PC-3 (cell line): ENCODE measurements at places on chromosomes 3 and 15.

- no peak overlapping the region for H3K4me3 ChIP-seq
- H3K27ac ChIP-seq, result no peak overlapping the region
- no peak for DNase-seq
- H3K4me1 ChIP-seq, result peaks cover 17% of the 10 kb centered on the region
- H3K36me3 ChIP-seq, result peaks cover 9% of the 10 kb centered on the region; the same call in 1 of the 2 replicates
Measured at GRCh38 chr3:32405155-32405554, 13.5 kb downstream of the CMTM7 start.

- H3K4me3 ChIP-seq, result no peak overlapping the region
- H3K27ac ChIP-seq, result no peak overlapping the region
- no peak for DNase-seq
- peaks cover 12% of the 10 kb centered on the region for H3K4me1 ChIP-seq
- H3K36me3 ChIP-seq, result no peaks in the 10 kb centered on the region
Measured at GRCh38 chr3:99240700-99241099, 339.2 kb upstream of the DCBLD2 start.

GRCh38 chr15:51244423-51244869, 94.0 kb downstream of the CYP19A1 start:
- no peak overlapping the region for H3K27ac ChIP-seq
- H3K27me3 ChIP-seq, result peaks cover 2% of the 10 kb centered on the region; the same call in 1 of the 2 replicates
- H3K36me3 ChIP-seq, result no peaks in the 10 kb centered on the region
- no peak overlapping the region for H3K4me3 ChIP-seq

GRCh38 chr3:125403789-125404188, 28.7 kb upstream of the ZNF148 start:
- no peaks in the 10 kb centered on the region for H3K4me1 ChIP-seq
- no peak for DNase-seq
- no peaks in the 10 kb centered on the region for H3K36me3 ChIP-seq

- no peak overlapping the region for H3K4me3 ChIP-seq
- H3K27me3 ChIP-seq, result no peaks in the 10 kb centered on the region
- 0 out of 2 replicates have a peak, but pooled peaks cover 4% of the 10 kb centered on the region for H3K4me1 ChIP-seq
- H3K36me3 ChIP-seq, result no peaks in the 10 kb centered on the region
Measured at GRCh38 chr15:39442898-39443297, 138.0 kb upstream of the THBS1 start.

GRCh38 chr3:157488144-157488543, 15.1 kb downstream of the VEPH1 start:
- no peaks in the 10 kb centered on the region for H3K36me3 ChIP-seq
- no peak overlapping the region for H3K4me3 ChIP-seq
- no peaks in the 10 kb centered on the region for H3K27me3 ChIP-seq
- H3K4me1 ChIP-seq, result no peaks in the 10 kb centered on the region; the same call in 1 of the 2 replicates
- DNase-seq, result no peak

DNA sequence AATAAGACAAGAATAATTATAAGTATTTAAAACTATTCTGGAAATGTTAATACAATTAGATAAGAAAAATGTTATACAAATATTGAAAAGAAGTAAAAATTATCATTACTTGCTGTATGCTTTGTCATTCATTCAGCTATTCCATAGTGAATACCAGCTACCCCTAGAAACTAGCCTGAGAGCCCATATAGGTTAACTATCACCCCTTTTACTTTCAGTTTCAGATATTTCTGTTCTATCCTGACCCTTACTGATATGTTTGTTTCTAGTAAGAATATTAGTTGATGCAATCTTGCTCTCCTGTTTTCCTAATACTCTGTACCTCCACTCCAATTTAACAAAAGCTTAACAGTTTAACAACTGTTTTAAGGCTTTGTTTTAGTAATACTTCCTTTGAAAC, 31.6 kb downstream of the FAM227B start:
- H3K27me3 ChIP-seq, result no peaks in the 10 kb centered on the region
- H3K4me1 ChIP-seq, result no peaks in the 10 kb centered on the region
- no peak overlapping the region for H3K27ac ChIP-seq
- no peak overlapping the region for H3K4me3 ChIP-seq
